Endothelial cell (in vitro differentiated cells): ENCODE measurements at places on chromosomes 5 and 9.

DNA sequence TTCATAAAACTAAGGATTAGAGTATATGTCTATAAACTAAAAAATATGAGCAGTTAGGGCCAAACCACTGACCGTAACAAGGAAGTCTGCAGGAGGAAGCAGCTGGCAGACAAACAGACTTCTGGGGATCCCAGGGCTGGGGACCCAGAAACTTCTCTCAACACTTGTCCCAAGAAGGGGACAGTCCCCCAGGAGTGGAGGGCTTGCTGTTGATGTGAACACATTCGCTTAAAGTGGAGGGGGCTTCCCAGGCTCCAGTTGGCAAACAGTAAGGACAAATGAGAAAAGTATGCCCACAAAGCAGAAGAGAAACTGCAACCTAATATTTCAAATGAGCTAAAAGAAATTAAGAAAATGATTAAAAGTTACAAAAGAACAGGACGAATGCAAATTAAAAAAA, 83.7 kb downstream of the PDE8B start:
- H3K27me3 ChIP-seq, result peaks cover 1% of the 10 kb centered on the region
- H3K27ac ChIP-seq, result no peak overlapping the region
- no peak overlapping the region for H3K4me3 ChIP-seq
- no peak for DNase-seq
- H3K4me1 ChIP-seq, result no peaks in the 10 kb centered on the region

GRCh38 chr9:129556491-129557191, 64.3 kb downstream of the C9orf50 start:
- peaks cover 28% of the 10 kb centered on the region for H3K4me1 ChIP-seq
- no peak for DNase-seq
- H3K27me3 ChIP-seq, result peaks cover 20% of the 10 kb centered on the region
- H3K4me3 ChIP-seq, result no peak overlapping the region
- H3K27ac ChIP-seq, result peak overlapping the region; percentile 72

DNA sequence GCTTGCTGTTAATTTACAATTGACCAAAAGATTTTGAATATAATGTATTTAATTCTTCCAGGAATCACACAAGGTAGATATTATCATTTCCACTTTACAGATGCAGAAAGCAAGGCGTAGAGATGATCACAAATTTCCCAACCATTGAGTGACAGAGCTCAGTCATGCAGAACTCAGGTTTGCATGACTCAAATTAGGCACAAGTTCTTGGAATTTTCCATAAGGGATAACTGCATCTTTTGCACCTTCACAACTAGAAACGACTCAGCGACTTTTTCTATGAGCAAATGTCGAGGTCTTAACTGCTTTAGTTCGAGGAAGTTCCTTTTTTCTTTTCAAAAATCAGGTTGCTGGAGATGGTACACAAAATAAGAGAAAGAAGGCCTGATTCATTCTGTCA, 265.5 kb upstream of the PAPPA start:
- no peak overlapping the region for H3K27ac ChIP-seq
- peaks cover under 1% of the 10 kb centered on the region for H3K4me1 ChIP-seq
- no peaks in the 10 kb centered on the region for H3K27me3 ChIP-seq
- H3K36me3 ChIP-seq, result no peaks in the 10 kb centered on the region
- H3K4me3 ChIP-seq, result no peak overlapping the region

GRCh38 chr5:137758121-137758520, 4.0 kb upstream of the HNRNPA0 start:
- H3K4me3 ChIP-seq, result no peak overlapping the region
- H3K4me1 ChIP-seq, result no peaks in the 10 kb centered on the region
- no peak overlapping the region for H3K27ac ChIP-seq
- H3K27me3 ChIP-seq, result peaks cover 6% of the 10 kb centered on the region
- DNase-seq, result no peak

DNA sequence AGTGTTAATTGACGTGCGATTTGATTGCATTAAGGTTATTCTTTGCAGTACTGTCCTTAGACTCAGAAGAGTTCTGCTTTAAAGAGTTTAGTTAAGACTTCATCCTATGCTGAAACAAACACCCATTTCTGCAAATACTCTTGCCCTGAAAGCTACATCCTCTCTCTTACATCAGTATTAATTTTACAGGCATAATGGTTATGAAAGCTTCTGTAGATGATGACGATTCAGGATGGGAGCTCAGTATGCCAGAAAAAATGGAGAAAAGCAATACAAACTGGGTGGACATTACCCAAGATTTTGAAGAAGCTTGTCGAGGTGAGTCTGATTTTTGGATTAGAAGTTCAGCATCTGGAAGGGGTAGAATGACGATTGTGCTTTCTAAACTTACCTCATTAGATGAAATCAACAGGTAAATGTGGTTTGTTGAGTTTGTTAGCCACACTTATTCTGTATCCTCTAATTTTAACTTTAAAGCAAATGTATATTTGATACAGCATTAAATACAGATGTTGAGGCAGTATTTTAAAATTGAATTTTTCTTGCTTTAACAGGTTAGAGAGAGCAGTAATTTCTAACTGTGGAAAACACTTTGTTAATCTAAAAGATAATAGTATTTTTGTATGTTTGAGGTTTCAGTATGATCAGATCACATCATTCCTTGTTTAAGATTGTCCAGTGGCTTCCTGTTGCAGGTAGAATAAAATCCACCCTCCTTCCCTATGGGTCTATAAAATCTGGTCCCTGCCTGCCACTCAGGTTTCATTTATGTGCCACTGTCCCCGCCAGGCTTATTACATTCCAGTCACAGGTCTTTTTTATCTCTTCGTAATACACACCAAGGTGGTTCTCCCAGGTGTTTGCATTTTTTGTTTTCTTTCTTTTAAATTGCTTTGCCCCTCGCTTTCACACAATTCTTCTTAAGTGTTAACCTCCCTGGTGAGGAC, 1.3 kb downstream of the NAA35 start:
- no peaks in the 10 kb centered on the region for H3K4me1 ChIP-seq
- peak overlapping the region; percentile 80 for H3K27ac ChIP-seq
- H3K27me3 ChIP-seq, result no peaks in the 10 kb centered on the region
- H3K4me3 ChIP-seq, result peak overlapping the region; percentile 96

- no peaks in the 10 kb centered on the region for H3K27me3 ChIP-seq
- H3K36me3 ChIP-seq, result no peaks in the 10 kb centered on the region
- DNase-seq, result no peak
- H3K4me3 ChIP-seq, result no peak overlapping the region
- peaks cover 13% of the 10 kb centered on the region for H3K4me1 ChIP-seq
Measured at GRCh38 chr5:62937661-62938558, 359.3 kb downstream of the LRRC70 start.

GRCh38 chr9:14994738-14995137, 84.5 kb upstream of the FREM1 start:
- H3K4me3 ChIP-seq, result no peak overlapping the region
- peaks cover 3% of the 10 kb centered on the region for H3K36me3 ChIP-seq
- H3K27ac ChIP-seq, result no peak overlapping the region

DNA sequence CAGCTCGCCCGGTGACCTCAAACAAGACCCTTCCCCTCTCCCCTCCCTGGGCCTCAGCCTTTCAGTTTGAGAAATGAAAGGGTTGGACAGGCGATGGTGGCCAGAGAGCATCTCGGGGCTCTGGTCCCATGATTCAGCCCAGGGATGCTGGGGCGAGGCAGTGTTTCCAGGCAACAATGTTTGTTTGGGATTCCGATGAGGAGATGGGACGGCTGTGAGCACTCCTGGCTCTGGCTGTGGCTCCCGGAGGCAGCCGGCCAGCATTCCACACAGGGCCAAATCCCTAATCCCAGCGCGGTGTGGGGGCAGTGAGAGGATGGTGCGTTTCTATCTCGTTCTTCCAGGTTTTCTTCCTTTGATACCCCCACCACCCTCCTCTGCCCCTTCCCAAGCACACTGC, 66.0 kb downstream of the HMCN2 start:
- peaks cover 14% of the 10 kb centered on the region for H3K36me3 ChIP-seq
- peaks cover 12% of the 10 kb centered on the region for H3K27me3 ChIP-seq
- peaks cover 24% of the 10 kb centered on the region for H3K4me1 ChIP-seq
- no peak overlapping the region for H3K27ac ChIP-seq
- H3K4me3 ChIP-seq, result no peak overlapping the region

DNA sequence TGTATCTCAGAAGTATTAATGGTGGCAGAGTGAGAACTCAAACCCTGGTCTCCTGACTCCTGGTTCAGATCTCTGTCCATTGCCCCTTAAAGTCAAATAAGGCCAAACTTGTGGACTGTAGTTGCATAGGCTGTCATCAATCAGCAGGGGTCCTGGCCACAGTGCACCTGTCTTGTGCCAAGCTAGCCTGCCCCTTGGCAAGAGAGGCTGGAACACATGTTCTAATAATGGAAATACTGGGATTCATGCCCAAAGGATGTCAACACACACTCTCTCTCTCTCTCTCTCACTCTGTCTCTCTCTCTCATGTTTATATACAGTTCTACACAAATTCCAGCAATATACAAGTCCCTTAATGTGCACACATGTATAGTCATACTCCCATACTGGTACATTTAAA, 44.3 kb downstream of the GLRA1 start:
- H3K4me1 ChIP-seq, result no peaks in the 10 kb centered on the region
- H3K27ac ChIP-seq, result no peak overlapping the region
- no peak for DNase-seq
- no peak overlapping the region for H3K4me3 ChIP-seq

DNA sequence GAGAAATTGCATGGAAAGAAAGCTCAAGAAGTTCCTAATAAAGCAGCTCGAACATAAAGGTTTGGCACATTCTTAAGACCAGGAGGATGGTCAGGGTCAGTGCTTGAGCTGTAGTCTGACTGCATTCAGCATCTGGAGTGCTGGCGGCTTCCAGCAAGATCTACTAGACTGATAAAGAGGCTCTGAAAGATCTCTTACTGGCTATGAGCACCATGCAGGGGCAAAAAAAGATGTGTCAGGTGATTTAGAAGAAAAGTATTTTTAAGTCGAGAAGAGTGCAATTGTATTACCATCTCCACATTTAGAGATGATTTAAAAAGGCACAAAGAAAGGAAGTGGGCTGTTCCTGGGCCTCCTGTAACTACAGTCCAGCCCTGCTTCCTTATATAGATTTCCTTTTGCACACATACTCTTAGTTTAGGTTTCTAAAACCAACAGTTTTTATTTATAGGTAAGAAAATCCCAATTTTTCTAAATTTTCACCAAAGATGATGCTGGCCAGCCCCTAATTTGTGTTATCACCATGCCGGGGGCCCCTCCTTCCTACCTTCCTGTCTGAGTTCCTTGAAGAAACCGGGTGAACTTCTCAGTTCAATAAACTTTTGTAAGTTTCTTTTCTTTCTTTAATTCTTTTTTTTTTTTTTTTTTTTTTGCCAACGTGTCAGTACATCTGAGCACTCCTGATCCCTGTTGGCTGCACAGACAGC, 65.9 kb upstream of the PLPP1 start:
- peaks cover 33% of the 10 kb centered on the region for H3K4me1 ChIP-seq
- no peaks in the 10 kb centered on the region for H3K27me3 ChIP-seq
- peak; percentile 17 for DNase-seq
- peak overlapping the region; percentile 90 for H3K27ac ChIP-seq
- no peak overlapping the region for H3K4me3 ChIP-seq

- H3K36me3 ChIP-seq, result no peaks in the 10 kb centered on the region
- DNase-seq, result no peak
- H3K4me1 ChIP-seq, result peaks cover 4% of the 10 kb centered on the region
- H3K4me3 ChIP-seq, result peak overlapping the region; percentile 68
Measured at GRCh38 chr9:97981846-97982682, 1.1 kb upstream of the ANP32B start.

DNA sequence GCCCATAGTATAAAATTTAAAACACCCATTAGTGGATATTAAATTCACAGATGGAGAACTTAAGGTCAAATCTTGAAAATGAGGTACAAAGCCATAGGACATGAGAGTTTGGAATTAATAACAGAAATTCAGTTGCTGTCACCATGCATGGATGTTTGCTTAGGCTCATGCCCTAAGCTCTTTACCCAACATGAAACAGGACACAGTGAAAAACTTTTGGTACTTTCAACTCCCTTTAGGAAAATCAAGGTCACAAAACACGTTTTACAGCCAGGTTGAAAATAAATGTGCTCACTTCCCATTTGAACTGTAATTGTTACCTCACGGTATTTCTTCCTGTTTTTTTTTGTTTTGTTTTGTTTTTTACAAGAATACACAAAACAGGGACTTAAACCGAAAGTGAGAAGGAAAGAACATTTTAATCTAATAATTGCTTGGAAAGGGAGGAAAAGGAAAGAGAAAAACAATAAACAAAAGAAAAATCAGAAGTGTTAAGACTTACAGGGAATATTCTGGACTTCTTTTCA, 6.1 kb upstream of the TOPORS start:
- H3K4me1 ChIP-seq, result peaks cover 21% of the 10 kb centered on the region
- no peaks in the 10 kb centered on the region for H3K27me3 ChIP-seq
- peak overlapping the region; percentile 93 for H3K27ac ChIP-seq
- H3K36me3 ChIP-seq, result no peaks in the 10 kb centered on the region

GRCh38 chr5:141513627-141514329, 24.9 kb downstream of the PCDHGC5 start:
- peaks cover 26% of the 10 kb centered on the region for H3K27me3 ChIP-seq
- H3K4me1 ChIP-seq, result peaks cover 65% of the 10 kb centered on the region
- peak; percentile 72 for DNase-seq
- peak overlapping the region; percentile 86 for H3K4me3 ChIP-seq

DNA sequence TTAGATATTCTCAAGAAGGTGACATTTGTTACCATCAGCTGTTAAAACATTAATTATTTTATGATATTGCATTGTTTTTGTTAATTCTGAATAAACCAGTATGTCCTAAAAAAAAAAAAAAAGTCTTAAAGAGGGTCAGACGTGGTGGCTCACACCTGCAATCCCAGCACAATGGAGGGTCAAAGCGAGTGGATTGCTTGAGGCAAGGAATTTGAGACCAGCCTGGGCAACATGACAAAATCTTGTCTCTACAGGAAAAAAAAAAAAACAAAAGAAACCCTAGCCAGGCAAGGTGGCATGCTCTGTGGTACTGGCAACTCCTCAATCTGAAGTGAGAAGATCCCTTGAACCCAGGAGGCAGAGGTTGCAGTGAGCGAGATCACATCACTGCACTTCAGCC, 46.8 kb downstream of the CYLC2 start:
- peaks cover 5% of the 10 kb centered on the region for H3K36me3 ChIP-seq
- H3K27ac ChIP-seq, result no peak overlapping the region
- no peaks in the 10 kb centered on the region for H3K27me3 ChIP-seq

DNA sequence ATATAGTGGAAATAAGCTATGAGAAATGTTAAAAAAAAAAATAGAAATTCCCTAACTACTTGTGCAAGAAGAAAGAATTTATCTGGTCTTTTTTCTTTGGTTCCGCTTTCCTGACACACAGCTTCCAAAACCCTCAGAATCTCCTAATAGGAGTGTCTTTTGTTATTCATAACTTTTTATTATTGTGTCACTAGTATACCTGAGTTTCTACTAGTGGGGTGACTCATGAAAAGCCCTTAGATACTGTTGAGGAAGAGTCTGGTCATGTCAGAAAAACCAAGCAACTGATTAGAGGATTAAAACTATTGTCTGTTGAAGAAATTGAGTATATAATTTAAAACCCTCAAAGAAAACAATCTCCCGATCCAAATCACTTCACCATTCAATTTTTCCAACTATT, 152.8 kb upstream of the IFNE start:
- H3K36me3 ChIP-seq, result no peaks in the 10 kb centered on the region
- no peak overlapping the region for H3K4me3 ChIP-seq
- H3K4me1 ChIP-seq, result no peaks in the 10 kb centered on the region
- H3K27ac ChIP-seq, result no peak overlapping the region
- no peaks in the 10 kb centered on the region for H3K27me3 ChIP-seq
